ENCODE measurements at places on chromosomes 2 and 18. TPM values are rescaled to one million over a fixed set of nuclear protein-coding genes. Genes with fewer than 3 reads are reported as not detected.

REV1 gene
- 13.1 TPM for total RNA-seq

REG3G gene
- not detected for total RNA-seq

PMAIP1 gene
- 16.2 TPM for total RNA-seq

RAB31 gene
- 25.5 TPM for total RNA-seq

MYL12A gene
- 639 TPM for total RNA-seq

KIF1A gene
- not detected for total RNA-seq

DSG4 gene
- total RNA-seq, result under 0.01 TPM

ING5 gene
- total RNA-seq, result 18.5 TPM

ZNF516 gene
- 19.4 TPM for total RNA-seq

TRIM54 gene
- total RNA-seq, result not detected

EML4 gene
- total RNA-seq, result 18.2 TPM

CLEC4F gene
- total RNA-seq, result not detected

STAT4 gene
- total RNA-seq, result 4.5 TPM

SERPINB10 gene
- 0.08 TPM for total RNA-seq

ABCG8 gene
- not detected for total RNA-seq

CFC1 gene
- not detected for total RNA-seq

IL36A gene
- total RNA-seq, result not detected

TDRD15 gene
- total RNA-seq, result not detected

IL1F10 gene
- total RNA-seq, result 0.08 TPM

RNF149 gene
- 56.1 TPM for total RNA-seq

OSBPL6 gene
- 10.4 TPM for total RNA-seq

DAW1 gene
- 1.4 TPM for total RNA-seq

Measured in hair follicular keratinocyte (primary cell).